ENCODE measurements at places on chromosomes 3 and 15.

DNA sequence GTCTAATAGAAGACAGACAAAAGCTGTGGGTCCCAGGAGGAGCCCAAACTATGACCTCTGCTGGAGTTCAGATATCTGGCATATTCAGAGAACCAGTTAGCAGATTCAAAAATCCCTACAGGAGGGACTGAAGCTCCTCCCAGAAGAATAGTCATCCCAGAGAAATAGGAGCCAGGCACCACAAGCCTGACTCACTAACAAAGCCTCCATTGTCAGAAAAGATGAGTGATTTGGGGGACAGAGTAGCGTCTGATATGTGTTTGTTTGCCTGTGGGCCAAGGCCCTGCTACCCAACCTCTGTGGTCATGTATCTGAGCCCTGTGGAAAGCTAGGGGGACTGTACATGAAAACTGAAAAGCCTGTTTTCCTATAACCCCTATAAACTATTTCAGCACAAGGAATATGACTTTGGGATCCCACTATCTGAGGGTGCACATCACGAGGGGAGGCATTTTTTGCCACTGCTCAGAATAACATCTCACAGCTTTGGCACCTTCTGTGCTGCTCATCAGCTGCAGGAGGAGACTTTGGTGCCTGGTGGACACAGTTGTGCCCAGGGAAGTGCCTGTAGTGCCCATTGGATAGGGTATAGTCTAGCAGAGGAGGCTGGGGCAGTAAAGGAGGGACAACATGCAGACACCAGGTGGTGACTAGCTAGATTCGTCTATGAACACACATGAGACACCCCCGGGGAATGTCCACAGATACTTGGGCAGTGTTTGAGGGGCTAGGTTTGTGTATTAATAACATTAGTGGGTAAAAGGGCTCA, 9.7 kb upstream of the LARP6 start:
- peak; percentile 91 for DNase-seq

DNA sequence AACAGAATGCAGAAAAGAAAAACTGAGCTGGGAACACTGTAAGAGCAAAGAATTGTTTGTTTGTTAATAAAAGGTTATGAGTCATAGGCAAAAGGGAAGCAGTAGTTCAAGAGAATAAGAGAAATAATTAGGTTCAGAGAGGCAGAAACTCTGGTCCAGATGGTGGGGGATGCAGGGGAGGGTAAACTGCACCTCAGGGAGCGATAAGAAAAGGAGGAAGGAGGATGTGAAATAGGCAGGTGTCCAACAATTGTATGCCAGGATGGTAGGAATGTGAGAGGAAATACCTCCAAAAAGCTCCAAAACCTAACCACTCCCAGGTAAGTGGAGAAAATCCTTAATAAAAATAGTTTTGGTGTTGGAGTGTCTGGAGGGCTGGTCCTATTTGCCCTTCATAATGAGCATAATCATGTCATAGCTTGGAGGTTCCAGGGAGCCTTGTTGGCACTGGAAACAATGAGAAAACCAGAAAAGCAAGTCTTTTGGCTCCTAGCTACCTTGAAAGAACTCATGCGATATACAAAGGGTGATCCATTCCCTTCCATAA, 405.4 kb upstream of the TBL1XR1 start:
- no peak for DNase-seq

DNA sequence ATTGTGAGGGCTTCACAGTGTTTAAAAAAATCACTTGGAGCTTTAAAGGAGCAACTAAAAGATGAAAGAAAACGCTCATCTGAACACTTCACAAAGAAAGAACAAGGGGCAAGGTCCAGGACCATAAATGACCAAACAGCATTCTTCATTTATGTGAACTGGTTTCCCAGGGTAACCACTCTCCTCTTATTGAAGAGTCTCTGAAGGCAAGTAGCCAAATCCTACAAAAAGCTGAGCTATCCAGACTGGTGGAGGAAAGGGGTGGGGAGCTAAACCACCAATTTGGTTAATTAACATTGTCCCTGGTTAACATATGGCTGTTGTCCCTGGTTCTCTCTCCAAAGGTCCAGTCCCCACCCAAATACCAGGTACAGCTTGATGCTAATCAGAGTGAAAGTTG, 58.1 kb downstream of the OSBPL10 start:
- no peak for DNase-seq

- DNase-seq = no peak
Observed at GRCh38 chr15:96334017-96334704, 3.7 kb downstream of the NR2F2 start.

DNA sequence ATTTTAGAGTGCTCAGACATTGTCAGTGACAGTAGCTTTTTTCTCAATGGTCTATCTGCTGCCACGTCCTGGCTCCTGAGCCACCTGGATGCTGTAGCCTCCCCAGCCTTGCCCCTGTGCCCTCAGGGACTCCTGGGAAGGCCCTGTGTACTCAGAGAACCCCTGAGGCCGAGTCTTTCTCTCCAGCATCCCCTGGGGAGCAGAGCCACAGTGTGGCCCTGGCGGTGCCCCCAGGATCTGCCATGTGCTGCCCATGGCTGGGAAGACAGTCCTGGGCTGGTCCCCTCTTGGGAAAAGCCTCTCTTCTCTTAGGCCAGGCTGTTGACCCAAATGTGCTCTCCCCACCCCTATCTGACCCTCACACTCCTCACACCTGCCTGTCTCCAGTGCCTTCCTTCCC, 5.0 kb downstream of the MYD88 start:
- no peak for DNase-seq

GRCh38 chr15:85071061-85071460, 89.4 kb downstream of the PDE8A start:
- DNase-seq = no peak

GRCh38 chr15:38005953-38006808, 71.7 kb downstream of the TMCO5A start:
- peak; percentile 13 for DNase-seq

DNA sequence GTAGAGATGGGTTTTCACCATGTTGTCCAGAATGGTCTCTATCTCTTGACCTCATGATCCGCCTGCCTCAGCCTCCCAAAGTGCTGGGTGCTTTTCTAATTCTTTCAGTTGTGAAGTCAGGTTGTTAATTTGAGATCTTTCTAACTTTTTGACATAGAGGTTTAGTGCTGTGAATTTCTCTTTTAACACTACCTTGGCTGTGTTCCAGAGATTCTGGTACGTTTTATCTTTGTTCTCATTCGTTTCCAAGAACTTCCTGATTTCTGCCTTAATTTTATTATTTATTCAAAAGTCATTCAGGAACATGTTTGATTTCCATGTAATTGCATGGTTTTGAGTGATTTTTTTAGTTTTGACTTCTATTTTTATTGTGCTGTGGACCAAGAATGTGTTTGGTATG, 63.5 kb upstream of the CCDC54 start:
- DNase-seq = no peak

- DNase-seq = peak; percentile 22
Observed at GRCh38 chr3:60542995-60543394, 708.3 kb downstream of the FHIT start.
